ENCODE measurements at places on chromosomes 1 and 21. TPM values are rescaled to one million over a fixed set of nuclear protein-coding genes. Genes with fewer than 3 reads are reported as not detected.

- DNase-seq: no peak
These were observed 494.7 kb upstream of the ADGRL2 start for GRCh38 chr1:81305997-81306452.

- DNase-seq: no peak
These were observed 7.2 kb upstream of the PINK1 start for GRCh38 chr1:20626098-20626427.

GRCh38 chr1:8422510-8423268, 104.8 kb downstream of the SLC45A1 start:
- DNase-seq: no peak

BRINP3 gene
- polyA plus RNA-seq: 3.2 TPM

DNA sequence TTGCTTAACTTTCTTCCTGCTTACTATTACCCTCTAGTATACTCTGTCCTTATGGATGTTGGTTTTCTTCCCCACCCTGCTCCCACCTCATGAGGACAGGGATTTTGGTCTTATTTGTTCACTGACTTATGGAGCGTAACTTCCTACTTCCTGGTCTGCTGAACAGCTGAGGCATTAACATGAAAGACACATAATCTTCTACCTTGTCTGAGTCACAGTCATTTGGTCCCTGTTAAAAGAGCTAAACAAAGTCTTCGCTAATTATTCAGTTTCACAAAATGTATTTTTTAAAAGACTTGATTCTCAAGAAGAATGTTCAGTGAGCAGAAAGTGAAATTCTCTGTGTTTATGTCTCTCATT, 18.5 kb downstream of the RNASEL start:
- DNase-seq: no peak

GRCh38 chr1:213828867-213829266, 158.9 kb upstream of the PROX1 start:
- no peak for DNase-seq

GRCh38 chr1:83997631-83998030, 1.3 kb downstream of the TTLL7 start:
- no peak for DNase-seq

ADAMTS5 gene
- polyA plus RNA-seq: 6.0 TPM
